ENCODE measurements at places on chromosomes 12 and 14.

- DNase-seq = no peak
Observed at GRCh38 chr14:89351221-89351515, 65.9 kb downstream of the FOXN3 start.

- DNase-seq = no peak
Observed at GRCh38 chr12:42140901-42141300, 3.8 kb downstream of the GXYLT1 start.

- no peak for DNase-seq
Observed at GRCh38 chr14:60622210-60622916, 26.9 kb downstream of the SIX1 start.

GRCh38 chr14:61911574-61911973 is 149.4 kb downstream of the SNAPC1 start:
- no peak for DNase-seq

GRCh38 chr14:22981876-22982476 is 375 bp downstream of the AJUBA start:
- no peak for DNase-seq

DNA sequence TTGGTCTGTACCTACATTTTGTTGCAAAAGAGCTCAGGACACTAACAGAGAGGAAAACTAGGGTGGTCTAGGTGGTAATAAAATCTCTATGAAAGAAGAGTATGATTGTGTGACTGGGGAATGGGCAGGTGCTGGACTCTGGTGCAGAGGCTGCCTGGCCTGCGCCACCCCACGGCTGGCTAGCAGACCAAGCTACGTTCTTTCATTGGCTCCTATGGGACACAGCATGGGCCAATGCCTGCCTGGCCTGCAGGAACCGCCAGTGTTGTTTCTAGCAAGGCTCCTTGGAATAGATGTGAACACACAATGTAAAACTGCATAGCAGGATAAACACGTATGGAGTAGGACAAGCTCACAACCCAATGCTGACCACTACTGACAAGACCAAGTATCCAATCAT is 51.7 kb upstream of the CORO1C start:
- DNase-seq = no peak

DNA sequence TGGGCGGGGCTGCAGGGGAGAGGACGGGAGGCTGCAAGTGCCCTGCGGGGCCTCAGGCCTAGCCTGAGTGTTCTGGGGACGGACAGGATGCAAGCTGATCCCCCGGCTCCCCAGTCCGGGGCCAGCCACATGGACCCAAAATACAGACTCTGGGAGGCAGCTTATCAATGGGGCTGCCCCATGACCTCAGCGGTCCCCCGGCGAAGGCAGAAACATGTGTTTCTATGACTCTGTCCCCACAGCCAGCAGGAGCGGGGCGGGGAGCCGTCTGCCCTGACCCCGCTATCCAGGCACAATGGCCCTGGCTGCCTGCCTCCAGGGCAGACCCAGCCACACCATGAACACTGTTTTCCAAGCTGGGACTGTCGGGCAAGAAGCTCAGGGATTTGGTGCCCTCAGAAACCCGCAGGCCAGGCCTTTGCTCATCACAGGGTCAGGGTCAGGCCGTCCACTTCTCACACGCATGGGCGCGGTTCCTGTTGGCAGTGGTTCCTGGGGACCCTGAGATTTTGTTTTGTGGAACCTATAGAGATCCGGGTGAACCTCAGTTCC is 75.0 kb downstream of the RFLNA start:
- DNase-seq = no peak

DNA sequence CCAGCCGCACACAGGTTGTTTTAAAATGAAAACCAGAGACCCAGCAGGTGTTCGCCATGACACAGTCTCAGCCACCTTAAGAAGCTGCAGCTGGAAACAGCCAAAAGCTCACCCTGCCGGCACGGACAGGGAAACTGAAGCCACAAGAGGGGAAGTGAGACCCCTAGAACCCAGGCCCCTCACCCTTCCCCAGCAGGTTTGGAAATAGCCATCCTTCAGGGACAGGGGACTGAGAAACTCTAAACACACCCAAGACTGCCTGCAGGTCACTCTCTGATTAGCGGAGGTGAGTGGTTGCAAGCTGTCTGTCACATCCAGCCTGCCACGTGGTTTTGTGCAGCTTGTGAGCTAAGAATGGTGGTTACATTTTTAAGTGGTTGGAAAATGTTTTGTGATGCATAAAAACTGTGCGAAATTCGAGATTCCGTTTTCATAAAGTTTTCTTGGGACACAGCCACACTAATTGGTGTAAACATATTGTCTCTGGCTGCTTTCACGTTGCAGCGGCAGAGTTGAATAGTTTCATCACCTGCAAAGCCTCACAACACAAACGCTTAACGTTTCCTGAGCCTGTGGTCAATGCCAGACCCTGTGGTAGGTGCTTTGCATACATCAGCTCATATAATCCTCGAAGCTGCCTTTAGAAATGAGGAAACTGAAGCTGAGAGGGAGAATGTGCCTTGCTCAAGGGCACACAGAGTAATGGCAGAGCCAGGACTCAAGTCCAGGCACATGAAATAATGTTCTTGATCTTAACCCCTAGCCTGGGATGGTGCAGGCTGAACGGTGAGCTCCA is 1.7 kb upstream of the SELPLG start:
- no peak for DNase-seq

- no peak for DNase-seq
Observed at GRCh38 chr14:99609245-99610170, 5.5 kb upstream of the CCDC85C start.

DNA sequence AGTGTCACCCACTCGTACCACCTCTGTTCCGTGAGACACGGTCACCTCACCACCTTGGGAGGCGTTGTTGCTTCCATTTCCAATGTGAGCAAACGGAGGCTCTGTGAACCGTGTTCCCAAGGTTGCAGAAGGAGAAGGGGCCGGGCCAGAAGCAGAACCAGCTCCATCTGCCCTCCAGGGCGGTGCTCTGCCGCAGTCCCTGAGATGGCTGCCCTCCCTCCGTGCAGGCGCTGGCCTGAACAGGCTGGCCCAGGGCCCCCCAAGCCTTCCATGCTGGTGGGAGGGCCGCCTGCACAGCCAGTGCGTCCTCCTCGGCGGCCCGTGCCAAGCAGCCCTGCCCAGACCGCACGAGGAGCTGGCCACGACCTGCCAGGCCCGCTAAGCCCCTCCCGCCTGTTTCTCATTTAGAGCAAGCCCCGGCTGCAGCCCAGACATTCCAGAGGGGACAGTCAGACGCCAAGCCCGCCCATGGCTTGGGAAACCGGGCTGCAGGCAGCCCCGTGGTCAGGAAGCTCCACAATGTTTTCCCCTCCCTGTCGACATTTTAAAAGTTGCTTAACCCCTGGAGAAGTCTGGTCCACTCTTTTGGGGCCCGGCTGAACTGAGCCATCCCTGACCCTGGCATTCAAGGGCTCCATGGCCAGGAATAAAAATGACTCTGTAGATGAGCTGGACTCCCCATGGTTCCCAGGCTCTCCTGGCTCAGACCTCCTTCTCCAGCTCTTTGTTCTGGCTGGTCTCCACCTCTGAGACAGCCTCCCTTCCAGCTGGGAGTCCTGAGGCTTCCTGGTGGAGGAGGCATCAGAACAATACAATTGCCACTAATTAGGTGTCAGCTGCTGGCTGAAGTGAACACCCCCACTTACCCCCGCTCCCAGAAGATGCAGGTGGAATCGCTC is 236.0 kb downstream of the BCL11B start:
- DNase-seq = peak; percentile 59

GRCh38 chr12:123941624-123942237 is 30.9 kb downstream of the CCDC92 start:
- DNase-seq = no peak

- DNase-seq = no peak
Observed at GRCh38 chr12:112466835-112467234, 48.1 kb downstream of the PTPN11 start.

GRCh38 chr12:91877022-91877421 is 268.6 kb downstream of the BTG1 start:
- DNase-seq = no peak

- DNase-seq = no peak
Observed at GRCh38 chr14:65069874-65070413, 32.4 kb downstream of the MAX start.

DNA sequence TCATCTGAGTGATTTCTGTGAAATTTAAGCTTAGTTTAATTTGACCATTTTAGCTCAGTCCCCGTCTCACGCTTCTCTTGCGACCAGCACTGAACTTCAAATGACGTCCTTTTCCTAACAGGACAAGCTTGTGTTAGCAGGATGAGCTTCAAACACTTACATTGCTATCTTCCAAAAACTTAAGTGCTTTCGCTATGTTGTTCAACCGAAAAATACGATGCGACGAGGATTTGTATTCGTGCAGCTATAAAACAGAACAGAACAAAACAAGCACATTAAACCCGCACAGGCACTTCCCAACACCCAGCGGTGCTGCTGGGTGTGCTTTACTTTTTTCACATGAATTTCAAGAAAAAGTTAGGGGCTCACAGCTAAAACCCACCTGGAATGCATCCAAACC is 64.2 kb upstream of the DICER1 start:
- no peak for DNase-seq

GRCh38 chr12:55736780-55737580 is 5.9 kb upstream of the GDF11 start:
- peak; percentile 92 for DNase-seq

DNA sequence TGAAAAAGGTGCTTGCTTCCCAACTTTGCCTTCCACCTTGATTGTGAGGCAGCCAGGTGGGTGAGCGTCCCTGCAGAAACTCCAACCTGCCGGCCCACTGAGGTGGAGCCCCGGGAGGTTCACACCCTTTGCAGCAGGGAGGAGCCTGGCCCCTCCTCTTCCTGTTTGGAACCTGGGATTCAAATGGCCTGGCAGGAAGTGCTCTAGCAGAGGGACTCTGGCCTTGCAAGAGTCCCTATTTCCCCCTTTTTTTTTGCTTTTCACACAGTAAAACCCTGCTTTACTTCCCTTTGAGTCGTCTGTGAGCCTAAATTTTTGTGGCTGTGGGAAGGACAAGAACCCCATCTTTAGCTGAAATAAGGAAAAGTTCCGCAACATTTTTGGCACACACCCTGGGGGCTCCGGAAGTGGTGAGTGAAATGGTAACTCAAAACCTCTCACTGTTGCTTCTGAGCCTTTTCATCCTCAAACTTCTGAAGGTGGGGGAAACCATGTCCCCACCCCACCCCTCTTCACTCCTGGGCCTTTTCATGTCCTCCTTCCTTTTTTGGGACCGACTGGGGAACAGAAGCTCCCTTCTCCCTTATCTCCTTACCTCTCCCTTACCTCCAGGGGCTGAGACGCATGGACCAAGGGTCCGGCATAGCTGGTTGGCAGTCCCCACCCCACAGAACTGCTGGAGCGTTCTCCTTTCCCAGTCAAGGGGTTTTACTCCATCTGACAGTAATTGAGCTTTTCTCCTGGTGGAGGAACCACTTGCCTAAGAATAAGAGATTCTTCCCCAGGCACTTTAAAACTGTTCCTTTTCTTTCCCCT is 102.0 kb downstream of the KCNMB4 start:
- DNase-seq = no peak

GRCh38 chr14:61403411-61403810 is 82.0 kb downstream of the PRKCH start:
- no peak for DNase-seq

DNA sequence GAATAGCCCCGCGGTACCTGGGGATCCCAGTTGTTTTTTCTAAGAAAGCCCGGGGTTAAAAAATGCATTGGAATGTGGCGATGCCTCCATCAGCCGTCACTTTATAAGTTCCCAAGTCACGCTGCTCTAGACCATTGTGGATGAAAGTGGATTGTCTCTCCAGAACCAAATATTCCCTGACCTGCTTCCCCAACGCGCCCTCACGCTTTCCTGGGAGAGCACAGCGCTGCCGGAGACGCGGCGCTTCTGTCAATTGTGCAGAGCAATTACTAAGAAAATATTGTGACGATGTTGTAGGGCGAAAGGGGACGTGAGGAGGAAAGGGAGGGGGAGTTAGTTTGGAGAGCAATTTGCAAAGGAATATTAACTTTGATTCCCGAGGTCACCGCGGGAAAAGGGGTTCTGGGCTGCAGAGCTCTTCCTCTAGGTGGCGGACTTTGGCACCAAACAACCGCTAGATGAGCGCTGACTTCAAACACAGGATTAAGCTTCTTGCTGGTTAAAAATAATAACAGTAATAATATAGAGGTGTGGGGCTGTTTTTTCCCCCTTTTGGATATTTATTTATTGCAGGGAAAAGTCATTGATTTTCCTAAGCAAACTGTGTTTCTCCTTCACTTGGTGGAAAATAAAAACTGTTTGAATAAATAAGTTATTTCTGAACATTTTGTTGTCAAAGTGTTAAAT is 9.6 kb upstream of the FOXG1 start:
- DNase-seq = no peak

DNA sequence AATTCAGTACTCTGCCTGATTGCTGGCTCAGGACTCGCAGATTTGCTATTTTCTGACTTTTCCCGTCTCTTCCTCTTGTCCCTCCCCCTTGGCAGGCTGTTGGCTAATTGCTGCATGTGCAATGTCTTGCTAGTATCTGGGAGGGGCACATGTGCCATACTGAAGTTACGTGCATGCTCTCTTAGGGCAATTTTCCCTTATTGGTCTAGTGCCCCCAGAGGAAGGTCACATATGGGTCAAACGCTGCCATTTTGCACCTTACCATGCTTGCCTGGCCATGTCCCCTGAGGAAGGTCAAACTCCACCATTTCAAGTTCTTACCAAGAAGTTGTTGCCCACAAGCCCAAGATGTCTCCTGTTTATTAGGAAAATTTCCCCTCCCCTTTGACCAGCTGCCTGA is 13.9 kb upstream of the ERC1 start:
- DNase-seq = no peak

DNA sequence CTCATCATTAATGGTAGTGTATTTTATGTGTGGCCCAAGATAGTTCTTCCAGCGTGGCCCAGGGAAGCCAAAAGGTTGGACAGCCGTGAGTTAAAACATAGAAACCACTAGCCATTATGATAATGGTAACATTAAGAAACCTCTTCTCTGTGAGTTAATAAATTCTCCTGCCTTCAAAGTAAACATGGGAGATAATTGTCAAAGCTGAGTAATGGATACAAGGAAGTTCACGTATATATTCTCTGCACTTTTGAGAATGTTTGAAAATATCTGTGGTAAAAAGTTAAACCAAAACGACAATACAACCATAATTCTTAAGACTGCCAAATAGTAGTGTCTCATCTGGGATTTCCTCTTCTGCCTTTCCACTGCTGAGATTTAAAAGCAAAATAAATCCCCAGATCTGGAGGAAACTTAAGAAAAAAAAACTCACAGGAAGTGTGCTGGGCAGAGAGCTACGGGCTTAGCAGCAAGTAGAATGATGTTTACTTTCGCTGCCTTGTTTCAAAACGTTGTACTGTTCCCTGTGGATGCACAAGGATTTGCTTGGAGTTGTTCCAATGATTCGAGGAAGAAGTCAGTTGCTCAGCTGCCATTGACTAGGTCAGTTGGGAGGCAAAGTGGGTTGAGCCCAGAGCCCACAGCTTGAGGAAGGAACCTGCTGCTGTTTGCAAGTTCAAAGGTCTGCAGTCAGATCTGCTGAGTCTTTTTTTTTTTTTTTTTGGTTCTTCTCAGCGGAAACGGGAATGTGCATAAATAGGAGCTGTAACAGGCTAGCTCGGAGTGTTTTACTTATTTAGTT is 1.7 kb downstream of the TPCN1 start:
- DNase-seq = no peak

All from iPS DF 19.7 (cell line).